A549 treated with Mapracorat at 1 μM for 4 hours (cell line): ENCODE measurements at places on chromosomes 16 and 17. TPM values are rescaled to one million over a fixed set of nuclear protein-coding genes. Genes with fewer than 3 reads are reported as not detected.

The KRT20 gene
- total RNA-seq, result 0.17 to 0.45 TPM (median 0.26 TPM) in 5 replicates

The GPR179 gene
- total RNA-seq, result 0.02 to 0.04 TPM (median 0.03 TPM) in 3 of 5 replicates, not detected in the others

The B4GALNT2 gene
- total RNA-seq, result 0.32 to 0.57 TPM (median 0.44 TPM) in 5 replicates

The ETV4 gene
- total RNA-seq, result 49.1 to 61.9 TPM (median 55.9 TPM) in 5 replicates

The EZH1 gene
- 9.6 to 11.7 TPM (median 10.4 TPM) in 5 replicates for total RNA-seq

The GPR142 gene
- total RNA-seq, result not detected in 5 replicates

The NPIPB13 gene
- 0.59 to 3.3 TPM (median 3.1 TPM) in 5 replicates for total RNA-seq

The ACD gene
- total RNA-seq, result 25.9 to 36.9 TPM (median 36.1 TPM) in 5 replicates

The EXOC3L1 gene
- total RNA-seq, result 0.06 to 0.32 TPM (median 0.23 TPM) in 4 of 5 replicates, not detected in the other

The CES5A gene
- not detected in 5 replicates for total RNA-seq

The NPIPB5 gene
- total RNA-seq, result 19.6 to 31.7 TPM (median 25.6 TPM) in 5 replicates

The PSMD11 gene
- 172 to 220 TPM (median 188 TPM) in 5 replicates for total RNA-seq

The HOXB8 gene
- total RNA-seq, result 6.2 to 8.3 TPM (median 7.0 TPM) in 5 replicates

The ABCC6 gene
- total RNA-seq, result 0.70 to 1.8 TPM (median 0.95 TPM) in 5 replicates

The DOC2A gene
- total RNA-seq, result 1.2 to 2.6 TPM (median 1.9 TPM) in 5 replicates
